B cell (primary cell): ENCODE measurements at places on chromosomes 2 and 18.

DNA sequence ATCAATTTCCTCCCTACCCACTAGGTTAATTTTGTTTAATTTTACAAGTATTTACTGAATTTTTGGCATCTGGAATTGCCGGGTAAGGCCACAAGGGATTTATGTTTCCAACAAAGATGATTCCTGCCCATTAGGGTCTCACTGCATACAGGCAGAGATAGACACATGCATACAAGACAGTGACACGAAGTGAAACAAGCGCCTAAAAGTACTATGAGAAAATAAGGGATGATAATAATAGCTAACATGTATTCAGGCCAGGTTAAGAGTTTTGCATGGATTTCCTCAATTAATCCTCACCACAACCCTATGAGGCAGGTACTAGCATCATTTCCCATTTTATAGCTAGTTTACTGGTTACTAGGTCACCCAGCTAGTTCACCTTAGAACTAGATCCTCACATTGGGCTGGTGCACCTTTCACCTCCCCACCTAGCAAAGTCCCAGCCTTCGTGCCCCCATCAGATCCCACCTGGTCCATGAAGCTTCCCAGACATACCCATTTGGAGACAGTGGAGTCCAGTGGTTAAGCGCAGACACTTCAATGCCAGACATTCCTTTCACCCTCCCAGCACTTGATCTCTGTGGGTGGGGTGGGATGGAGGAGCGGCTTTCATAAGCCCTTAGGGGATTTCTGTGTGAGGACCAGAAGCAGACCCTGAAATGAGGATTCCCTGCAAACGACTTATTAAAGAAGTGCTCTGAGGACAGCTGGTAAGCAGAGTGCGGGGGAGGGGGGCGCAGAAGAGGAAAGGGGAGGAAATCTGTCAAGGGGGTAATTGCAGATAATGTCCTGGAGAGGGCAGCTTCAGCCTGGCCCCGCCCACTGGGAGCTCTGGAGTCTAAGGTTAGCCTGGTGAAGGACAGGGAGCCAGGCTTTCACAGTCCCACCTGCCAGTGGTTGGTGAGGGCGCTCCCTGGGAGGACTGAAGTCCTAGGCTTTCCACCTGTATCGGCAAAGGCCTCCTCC, 5.8 kb upstream of the DGUOK start:
- peak; percentile 52 for DNase-seq

DNA sequence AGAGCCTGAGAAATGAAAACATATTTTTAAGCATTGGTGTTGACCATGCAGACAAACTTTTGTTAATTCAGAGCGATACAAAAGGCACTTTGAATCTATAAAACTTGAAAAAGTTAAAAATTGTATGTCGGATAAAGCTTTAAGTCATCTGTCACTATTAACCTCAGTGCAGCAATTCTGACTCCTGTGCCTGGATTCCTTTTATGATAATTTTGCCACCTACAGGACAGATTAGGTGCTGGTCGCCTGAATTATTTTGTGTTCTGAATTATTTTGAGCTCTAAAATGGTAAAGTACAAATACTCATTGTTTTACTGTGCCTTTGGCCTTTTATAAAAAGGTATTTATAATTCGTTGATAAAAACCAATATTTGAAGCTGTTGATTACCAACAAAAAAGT, 19.4 kb upstream of the RNF138 start:
- peak; percentile 45 for DNase-seq

DNA sequence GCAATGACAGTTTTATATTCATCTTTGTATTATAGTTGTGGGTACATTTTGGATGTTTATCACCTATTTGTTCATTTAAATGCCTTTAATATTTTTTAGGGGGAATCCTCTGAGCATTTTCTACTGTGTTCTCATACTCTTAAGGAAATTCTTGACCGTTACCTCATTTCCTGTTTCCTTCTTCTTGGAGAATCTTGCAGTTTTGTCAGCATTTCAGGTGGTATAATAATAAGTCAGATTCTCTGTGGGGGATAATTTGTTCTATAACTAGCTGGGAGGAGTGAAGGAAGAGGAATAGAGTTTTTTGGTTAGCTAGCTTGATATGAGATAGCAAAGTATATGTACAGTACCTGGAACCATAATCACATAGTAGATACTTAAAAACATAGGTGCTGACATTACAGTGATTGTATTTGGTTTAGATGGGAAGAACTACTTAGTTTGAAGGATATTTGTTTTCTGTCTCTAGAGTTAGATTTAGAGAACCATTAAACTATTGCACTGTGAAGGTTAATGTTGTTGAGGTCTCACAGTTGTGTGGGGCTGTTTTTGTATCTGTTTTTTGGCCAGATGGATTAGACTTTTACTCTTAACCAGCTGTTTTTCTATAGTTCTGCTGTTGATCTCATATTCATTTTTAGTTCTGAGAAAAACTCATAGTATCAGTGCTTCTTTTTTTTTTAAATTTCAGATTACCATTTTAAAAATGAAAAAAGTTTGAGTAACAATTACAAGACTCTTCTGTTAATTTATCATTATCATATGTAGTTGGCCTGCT, 14.2 kb downstream of the MTX2 start:
- no peak for DNase-seq

DNA sequence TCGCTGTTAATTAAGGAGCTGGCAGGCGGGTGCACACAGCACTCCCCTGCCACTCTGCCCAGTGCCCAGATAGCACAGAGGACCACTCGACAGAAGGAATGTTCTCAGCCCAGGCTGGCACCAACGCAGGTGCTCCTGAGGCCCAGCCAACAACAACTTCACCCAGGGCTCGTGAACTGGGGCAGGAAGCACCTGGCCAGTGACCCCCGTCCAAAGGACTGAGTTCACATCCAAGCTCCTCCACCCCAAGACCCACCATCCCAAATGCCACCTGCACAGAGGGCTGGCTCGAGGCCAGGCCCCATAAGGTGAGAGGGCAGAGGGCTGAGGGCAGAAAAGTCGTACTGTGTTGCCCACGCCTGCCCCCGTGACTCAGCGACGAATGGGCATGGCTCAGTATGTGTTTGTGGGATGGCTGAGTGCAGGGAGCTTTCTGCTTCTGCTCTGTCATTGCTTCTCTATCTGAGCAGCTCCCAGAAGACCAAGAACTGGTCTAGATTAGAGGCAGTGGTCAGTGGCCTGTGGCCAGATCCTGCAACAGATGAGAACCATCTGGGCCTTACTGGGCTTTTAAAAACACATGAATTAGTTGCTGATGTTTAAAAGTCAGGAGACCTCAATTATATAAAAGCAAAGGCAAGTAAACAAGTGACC, 68.4 kb downstream of the POLR1A start:
- DNase-seq, result peak; percentile 55

GRCh38 chr2:64915510-64915900, 73.7 kb upstream of the SLC1A4 start:
- DNase-seq, result no peak

DNA sequence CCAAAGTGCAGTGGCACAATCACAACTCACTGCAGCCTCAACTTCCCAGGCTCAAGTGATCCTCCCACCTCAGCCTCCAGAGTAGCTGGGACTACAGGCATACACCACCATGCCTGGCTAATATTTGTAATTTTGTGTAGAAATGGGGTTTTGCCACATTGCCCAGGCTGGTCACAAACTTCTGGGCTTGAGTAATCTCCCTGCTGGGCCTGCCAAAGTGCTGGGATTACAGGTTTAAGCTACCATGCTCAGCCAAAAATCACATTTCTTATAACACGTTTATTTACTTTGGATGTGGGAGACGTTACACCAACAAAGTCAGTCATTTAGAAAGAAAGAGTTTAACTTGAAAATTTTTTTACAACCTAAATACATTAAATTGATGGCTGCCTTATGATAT, 209.0 kb upstream of the VWC2L start:
- DNase-seq, result no peak

DNA sequence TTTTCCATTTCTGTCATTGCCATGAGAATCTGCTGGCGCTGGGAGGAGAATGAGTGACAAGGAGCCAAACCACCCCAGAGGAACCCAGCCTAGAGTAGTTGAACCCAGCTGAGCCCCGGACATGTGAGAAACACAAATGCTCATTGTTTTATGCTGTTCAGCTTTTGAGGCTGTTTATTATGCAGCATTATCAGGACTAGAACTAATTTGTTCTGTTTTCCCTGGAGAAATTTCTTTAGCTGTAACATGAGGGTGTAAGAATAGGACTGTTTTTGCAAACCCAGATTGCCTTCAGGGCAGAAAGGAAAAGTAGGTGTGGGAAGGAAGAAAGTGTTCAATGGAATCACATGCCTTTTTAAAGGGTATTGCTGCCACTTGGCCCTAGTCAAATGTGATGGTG, 28.5 kb upstream of the DOCK10 start:
- DNase-seq, result no peak

- no peak for DNase-seq
Measured at GRCh38 chr18:24764766-24765165, 304.3 kb downstream of the HRH4 start.

DNA sequence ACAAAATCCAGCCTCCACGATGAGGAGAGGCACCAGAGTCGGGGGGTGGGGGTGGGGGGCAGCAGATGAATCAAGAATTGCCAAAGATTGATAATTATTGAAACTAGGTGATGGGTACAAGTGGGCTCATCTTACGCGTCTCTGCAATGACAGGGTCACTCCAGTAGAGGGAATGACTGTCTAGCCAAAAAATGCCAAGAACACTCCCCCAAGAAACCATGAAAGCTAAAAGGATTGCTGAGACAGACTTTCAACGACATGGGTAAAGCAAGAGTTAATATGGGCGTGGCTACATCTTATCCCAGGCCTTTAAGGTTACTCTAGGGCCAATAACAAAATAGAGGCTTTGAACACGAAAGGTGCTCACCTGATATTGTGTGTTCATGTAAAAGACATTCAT, 86.5 kb downstream of the STK39 start:
- no peak for DNase-seq

GRCh38 chr2:72543497-72544216, 282.2 kb downstream of the EXOC6B start:
- DNase-seq, result no peak

DNA sequence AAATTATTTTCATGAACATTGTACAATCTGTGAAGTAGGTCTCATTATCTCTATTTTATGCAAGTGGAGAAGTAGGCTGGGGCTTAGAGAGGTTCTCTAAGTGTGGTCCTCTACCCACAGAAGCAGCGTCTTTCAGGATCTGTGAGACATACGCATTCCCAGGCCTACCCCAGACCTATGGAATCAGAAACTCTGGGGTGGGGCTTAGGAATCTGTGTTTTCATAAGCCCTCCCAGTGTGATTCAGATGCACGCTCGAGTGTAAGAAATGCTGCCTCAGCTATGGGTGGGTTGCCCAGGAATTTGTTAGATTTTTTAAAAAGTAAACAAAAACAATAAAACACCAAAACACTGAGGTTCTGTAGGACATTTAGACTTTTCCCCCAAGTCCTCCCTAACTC, 14.8 kb upstream of the ZAP70 start:
- no peak for DNase-seq

GRCh38 chr18:9428862-9429661, 46.3 kb upstream of the RALBP1 start:
- no peak for DNase-seq

GRCh38 chr2:202307690-202308089, 42.1 kb downstream of the NOP58 start:
- DNase-seq, result no peak

DNA sequence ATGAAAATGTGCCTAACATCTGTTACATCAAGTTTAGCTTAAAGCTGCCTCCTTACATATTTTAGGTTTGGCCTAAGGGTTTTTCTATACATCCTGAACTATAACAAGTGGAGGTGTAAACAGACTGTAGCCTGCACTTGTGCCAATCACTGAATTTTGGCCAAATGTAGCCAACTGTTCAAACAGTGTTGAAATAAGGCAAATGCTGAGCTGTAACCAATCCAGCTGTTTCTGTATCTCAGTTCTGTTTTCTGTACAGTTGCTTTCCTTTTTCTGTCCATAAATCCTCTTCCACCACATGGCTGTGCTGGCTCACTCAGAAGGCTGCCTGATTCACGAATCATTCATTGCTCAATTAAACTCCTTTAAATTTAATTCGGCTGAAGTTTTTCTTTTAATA, 19.2 kb upstream of the CAPN13 start:
- DNase-seq, result no peak

DNA sequence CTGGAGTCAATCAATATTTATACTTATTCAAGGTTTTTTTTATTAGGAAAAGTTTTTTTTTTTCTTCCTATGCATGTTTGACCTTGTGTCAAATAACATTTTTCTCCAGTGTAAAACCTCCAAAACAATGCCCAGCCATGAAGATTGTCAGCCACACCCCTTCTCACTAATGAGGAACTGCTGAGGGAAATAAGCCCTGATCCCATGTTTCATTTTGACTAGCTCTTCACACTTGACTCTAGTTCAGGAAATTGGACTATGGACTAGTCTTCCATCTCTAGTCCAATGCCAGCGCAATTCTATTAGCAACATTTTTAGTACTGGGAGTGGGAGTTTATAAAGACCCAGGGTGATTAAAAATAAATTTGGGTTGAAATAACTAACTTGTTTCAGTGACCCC, 275.6 kb upstream of the CXCR4 start:
- DNase-seq, result no peak

DNA sequence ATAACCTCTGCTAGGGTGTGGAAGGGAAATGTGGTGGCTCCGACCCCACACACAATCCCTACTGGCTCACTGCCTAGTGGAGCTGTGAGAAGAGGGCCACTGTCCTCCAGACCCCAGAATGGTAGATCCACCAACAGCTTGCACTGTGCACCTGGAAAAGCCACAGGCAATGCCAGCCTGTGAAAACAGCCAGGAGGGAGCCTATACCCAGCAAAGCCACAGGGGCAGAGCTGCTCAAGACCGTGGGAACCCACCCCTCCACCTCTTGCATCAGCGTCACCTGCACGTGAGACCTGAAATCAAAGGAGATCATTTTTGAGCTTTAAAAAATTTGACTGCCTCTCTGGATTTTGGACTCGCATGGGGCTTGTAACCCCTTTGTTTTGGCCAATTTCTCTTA, 249.0 kb upstream of the CDH2 start:
- no peak for DNase-seq

GRCh38 chr2:120662046-120662445, 73.6 kb upstream of the GLI2 start:
- DNase-seq, result no peak

DNA sequence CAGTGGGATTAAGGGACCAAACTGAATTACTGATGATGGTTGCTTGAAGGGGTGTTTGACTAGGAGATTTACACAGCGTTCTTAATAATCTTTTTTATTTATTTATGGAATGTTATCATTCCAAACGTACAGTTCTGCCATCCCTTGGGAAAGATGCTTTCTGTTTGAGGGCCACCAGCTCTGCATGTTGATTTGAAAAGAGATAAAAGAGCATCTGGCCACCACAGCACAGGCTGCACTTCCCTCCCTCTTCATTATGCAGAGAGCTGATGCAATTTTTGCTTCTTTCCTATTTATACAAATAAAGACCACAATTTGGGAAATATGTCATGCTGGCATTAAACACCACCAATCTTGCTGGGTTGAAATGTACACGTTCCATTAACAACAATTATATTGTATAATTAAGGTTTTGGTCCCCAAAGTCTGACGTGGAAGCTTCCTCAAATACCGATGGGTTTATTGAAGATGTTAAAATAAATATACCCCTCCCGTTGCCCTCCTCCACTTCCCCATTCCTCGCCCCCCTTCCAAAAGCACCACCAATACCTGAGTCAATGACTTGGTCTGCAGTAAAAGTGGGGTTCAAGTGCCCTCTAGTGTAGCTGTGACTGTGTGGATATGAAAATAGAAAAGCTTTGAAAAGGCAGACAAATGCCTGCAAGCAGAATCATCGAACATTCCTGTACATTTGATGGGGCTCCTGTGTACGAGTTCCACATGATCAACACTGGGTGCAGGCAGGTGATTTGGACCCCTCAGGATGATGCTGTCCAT, 211.9 kb downstream of the HRH4 start:
- no peak for DNase-seq
